T-helper 17 cell (primary cell): ENCODE measurements at places on chromosomes 16 and 17. TPM values are rescaled to one million over a fixed set of nuclear protein-coding genes. Genes with fewer than 3 reads are reported as not detected.

DNA sequence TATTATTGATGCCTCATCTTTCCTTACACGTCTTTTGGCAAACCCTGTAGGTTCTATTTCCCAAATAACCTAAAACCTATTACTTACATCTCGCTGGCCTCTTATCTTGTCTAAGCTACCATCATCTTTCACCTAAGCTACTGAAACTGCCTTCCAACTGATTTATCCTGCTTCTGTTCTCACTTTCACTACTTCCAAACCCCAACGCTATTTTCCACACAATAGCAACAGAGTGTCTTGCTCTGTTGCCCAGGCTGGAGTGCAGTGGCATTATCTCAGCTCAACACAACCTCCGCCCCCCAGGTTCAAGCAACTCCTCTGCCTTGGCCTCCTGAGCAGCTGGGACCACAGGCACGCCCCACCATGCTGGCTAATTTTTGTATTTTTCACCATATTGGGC is 52.8 kb upstream of the INTS2 start:
- DNase-seq = no peak

DNA sequence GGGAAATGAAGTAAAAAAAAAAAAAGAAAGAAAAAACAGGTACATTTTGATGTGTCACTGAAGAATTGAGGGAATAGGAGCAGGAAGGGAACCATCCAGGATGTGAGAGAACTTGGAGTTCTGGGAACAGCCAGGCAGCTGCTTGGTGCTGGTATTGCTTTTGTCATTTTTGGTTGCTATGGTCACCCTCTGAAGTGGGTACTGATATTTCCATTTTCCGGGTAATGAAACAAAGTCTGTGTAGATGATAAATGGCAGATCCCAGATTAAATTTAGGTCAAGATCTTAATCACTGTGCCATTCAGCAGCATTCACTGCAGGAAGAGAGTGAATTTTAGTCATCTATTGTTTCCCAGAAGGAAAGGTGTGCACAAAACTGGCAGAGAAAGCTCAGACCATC is 93.6 kb downstream of the ABCA8 start:
- DNase-seq = no peak

DNA sequence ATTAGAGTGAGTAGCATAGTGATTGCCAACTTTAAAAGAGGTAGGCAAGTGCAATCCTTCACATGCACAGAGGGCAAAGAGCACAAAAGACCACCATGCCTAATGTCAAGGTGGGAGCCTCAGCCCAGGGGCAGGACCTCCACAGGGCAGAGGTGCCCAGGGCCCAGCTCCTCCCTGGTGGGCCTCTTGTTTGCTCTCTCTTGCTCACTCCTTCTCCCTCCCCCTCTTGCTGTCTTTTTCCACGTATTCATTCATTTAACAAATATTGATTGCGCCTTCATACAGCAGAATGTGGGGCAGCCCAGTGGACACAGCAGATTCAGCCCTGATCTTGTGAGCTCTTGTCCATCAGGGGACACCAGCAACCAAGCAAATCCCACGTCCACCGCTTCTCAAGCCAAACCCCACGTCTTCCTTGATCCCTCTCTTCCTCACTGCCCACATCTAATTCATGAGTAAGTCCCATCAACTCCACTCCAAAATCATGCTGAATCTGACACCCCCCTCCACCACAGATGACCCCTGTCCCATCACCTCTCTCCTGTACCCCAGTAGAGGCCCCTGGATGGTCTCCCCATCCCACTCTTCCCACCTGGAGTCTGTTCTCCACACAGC is 44.1 kb upstream of the RPL38 start:
- no peak for DNase-seq

GRCh38 chr17:57524839-57525568 is 220.1 kb downstream of the CCDC182 start:
- no peak for DNase-seq

DNA sequence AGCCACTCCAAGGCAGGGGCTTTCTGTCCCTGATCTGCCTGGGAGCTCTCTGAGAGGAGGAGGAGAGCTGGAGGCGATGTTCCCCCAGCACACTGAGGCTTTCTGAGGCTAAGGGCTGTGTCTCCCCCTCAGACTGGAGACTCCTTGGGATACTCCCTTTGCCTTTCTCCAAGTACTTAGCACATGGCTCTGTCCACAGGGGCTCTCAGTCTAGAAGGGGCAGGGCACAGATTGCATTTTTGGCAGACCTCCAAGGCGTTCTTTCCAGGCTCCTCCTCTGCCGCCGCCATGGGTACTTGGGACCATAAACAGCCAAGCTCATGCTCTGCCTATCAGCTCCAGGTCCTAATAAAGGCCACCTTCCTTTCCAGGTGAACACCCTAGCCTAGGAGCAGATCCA is 1.8 kb upstream of the GIP start:
- DNase-seq = no peak

- no peak for DNase-seq
Observed at GRCh38 chr17:3891626-3892094, 1.2 kb downstream of the CAMKK1 start.

- DNase-seq = no peak
Observed at GRCh38 chr17:82000803-82001570, 21.7 kb downstream of the CENPX start.

DNA sequence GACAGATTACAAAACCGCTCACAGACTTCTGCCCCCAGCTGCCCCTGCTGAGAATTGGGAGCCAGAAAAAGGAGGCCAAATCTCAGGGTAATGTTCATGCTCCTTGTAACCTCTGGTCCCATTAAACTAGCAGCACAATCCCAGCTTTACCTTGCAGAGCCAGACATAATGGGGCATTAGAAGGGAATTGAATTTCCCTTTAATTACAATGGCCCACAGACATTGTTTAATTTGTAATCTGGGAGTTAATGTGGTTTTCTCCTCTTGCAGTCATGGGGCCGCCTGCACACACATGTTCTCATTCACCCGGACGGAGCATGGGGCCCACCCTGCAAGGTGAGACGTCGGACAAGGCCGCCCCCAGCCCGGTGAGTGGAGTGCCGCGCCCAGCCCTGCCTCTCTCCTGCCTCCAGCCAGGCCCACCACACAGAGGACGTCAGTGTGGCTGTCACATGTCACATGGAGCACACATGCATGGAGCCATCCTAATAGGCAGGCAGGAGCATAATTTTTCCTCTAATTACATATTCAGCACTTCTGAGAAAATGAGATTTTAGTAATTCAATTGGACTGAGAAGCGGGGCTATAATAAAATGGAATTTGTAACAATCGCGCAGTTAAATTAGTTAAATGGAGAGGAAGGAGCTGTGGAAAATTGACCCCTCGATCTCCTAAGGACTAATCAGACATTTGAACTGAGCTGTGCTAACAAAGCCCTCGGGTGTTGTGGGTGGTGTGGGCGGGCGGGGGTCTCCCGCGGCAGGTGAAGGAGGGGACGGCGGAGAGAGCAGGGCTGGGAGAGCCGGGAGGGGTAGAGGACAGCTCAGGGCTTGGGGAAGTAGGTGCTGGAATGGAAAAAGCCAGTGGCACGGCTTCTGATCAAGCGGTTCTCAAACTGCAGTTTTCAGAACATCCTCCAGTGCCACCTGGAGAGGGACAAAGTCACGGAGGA is 87.7 kb downstream of the ENGASE start:
- DNase-seq = no peak

PLEKHH3 gene
- total RNA-seq = 0.85 TPM
